ENCODE measurements at places on chromosomes 7 and 10.

GRCh38 chr10:129285459-129285858, 181.6 kb upstream of the MGMT start:
- ATAC-seq = no peak

DNA sequence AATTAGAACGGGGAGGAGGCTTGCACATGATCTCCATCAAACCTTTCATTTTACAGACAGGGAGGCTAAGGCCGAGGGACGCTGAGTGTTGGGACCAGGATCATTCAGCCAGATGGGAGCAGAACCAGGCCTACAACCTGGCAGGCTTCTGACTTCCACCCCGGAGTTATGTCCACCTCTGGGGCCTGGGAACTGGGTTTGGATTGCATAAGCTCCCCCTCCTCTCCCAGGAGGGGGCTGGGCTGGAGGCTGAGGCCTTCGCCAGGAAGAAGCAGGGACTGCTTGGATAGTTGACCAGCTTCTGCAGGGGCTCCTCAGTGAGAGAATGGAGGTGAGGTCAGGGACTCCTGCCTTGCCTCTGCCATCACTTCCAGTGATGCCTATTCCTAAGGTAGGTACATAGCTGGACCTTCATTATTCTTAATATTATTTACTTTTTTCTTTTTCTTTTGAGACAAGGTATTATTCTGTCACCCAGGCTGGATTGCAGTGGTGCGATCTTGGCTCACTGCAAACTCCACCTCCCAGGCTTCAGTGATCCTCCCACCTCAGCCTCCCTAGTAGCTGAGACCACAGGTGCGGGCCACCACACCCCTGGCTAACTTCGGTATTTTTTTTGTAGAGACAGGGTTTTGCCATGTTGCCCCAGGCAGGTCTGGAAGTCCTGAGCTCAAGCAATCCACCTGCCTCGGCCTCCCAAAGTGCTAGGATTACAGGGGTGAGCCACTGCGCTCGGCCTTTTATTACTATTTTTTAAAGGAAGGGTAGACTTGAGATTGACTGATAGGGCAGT, 1.3 kb downstream of the SNX10 start:
- ATAC-seq = no peak

GRCh38 chr7:29987083-29987482, 2.5 kb downstream of the SCRN1 start:
- ATAC-seq = peak; percentile 21

GRCh38 chr7:26930201-26930600, 65.8 kb upstream of the SKAP2 start:
- peak; percentile 98 for ATAC-seq

- no peak for ATAC-seq
Observed at GRCh38 chr10:78250313-78251015, 216.8 kb downstream of the RPS24 start.

DNA sequence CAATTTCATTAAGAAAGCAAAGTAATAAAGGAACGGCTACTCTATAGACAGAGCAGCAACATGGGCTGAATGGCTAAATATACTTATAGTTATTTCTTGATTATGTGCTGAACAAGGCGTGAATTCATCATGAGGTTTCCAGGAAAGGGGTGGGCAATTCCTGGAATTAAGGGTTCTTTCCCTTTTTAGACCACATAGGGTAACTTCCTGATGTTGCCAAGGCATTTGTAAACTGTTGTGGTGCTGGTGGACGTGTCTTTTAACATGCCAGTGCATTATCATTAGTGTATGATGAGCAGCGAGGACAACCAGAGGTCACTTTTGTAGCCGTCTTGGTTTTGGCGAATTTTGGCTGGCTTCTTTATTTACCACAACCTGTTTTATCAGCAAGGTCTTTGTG, 28.5 kb upstream of the ZMYND11 start:
- ATAC-seq = no peak

DNA sequence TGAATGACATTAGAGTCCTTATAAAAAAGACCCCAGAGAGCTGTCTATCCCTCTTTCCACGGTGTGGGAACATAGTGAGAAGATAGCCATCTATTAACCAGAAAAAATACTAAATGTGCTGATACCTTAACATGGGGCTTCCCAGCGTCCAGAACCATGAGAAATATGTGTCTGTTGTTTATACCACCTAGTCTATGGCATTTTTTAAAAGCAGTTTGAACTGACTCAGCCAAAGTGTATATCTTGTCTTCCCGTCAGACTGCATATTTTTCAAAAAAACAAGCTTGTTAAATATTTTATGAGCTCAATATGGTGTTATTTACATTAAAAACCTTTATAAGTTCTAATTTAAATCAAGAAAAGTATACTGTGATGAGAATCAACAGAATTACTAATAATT, 255.3 kb downstream of the HGF start:
- ATAC-seq = no peak

DNA sequence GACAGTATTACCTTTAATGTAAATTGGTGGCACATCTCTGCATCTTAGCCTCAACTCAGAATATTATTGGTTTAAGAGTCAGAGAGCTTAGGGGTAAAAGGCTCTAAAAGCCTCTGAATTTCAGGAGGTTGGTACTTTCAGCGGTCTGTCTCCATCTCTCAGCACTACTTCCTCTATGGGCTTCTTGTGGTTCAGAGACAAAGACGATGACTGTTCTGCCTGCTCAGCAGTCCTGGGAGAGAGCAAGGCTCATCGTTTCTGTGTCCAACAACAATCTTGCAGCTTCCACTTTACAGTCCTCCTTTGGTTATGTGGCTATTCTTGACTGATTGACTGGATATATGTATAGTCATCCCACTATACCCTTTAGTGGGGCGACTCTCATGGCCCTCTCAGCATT, 394.7 kb downstream of the AUTS2 start:
- no peak for ATAC-seq

DNA sequence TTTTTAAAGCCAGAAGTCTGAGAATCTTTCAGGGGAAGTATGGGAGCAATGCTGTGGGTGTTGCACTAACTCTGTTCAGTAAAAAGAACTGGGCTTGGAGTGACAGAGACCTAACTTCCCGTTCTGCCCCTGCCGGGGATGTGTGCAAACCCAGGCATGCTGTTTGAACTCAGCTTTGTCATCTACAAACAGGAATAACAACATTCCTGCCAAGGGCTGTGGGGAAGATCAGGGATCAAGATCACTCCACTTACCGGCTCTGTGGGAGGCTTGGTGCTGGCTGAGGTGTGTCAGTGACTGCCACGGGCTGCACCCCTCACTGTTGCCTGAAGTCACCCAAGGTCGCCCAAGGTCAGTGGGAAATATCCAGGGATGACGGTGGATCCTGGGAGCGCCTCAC, 23.1 kb upstream of the DRGX start:
- ATAC-seq = peak; percentile 100
